ENCODE measurements at places on chromosomes 6 and 20.

DNA sequence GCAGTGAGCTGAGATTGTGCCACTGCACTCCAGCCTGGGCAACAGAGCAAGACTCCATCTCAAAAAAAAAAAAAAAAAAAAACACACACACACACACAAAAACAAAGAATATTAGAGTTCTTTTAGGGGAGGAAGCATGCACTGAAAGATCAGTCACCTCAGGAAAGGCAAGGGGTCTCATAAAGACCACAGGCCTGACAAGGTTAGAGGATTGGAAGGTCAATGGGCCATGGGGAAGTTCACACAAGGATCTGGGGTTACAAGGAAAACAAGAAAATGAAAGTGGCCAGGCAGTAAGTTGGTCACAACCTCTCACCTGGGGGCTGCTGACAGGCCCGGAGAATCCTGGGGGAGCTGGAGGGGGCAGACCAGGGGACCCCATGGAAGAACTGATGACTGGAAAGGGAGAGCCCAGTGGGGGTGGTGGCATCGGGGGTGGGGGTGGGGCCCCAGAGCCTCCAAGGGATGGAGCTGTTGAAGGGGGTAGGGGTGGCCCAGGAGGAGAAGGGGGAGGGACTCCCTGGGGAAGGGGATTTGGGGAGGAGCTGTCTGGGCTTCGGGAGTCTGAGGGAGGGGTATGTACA lies 1.5 kb downstream of the RXRB start:
- DNase-seq = no peak

GRCh38 chr6:106614166-106614565 lies 15.1 kb downstream of the RTN4IP1 start:
- DNase-seq = no peak

- no peak for DNase-seq
Measured at GRCh38 chr6:16602035-16602434, 159.2 kb downstream of the ATXN1 start.

- DNase-seq = no peak
Measured at GRCh38 chr20:4814696-4815252, 93.1 kb downstream of the PRND start.

GRCh38 chr20:62205618-62206387 lies 14.3 kb downstream of the HRH3 start:
- DNase-seq = no peak

DNA sequence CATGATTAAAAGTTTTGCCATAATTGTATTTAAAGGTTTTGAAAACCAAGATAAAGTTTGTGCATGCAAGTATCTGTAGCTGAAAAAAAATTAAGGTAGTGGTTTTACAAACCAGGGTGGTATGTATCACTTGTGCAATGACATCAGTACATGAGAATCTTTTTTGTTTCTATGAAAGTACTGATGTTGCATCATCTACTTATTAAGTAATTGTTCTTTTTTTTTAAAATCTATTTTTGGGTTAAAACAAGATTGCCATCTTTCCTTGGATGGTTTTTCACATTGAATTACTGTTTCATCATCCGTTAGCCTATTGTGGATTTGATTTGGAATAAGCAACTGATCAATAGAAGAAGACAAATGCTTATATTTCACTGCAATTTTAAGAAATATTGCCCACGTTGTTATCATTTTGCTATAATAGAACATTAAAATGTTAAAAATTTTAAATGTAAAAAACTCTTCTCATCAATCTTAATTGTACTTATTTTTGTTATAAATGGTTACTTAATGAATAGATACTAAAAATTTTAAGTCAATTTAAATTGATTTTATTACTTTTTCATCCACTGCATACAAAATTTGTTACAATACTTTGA lies 39.8 kb upstream of the TAGAP start:
- DNase-seq = no peak

Data from NCI-H748 treated with DMSO at 0.1 percent for 48 hours (cell line).